Activated T-cell treated with anti-CD3 and anti-CD28 coated beads, Interleukin-2, amount 50 U/mL, for 72 hours (primary cell): ENCODE measurements at places on chromosomes 5 and 9.

GRCh38 chr9:110303133-110303532, 34.5 kb downstream of the TXNDC8 start:
- no peak for DNase-seq

- DNase-seq, result no peak
Measured at GRCh38 chr5:75306746-75307145, 30.3 kb upstream of the HMGCR start.

DNA sequence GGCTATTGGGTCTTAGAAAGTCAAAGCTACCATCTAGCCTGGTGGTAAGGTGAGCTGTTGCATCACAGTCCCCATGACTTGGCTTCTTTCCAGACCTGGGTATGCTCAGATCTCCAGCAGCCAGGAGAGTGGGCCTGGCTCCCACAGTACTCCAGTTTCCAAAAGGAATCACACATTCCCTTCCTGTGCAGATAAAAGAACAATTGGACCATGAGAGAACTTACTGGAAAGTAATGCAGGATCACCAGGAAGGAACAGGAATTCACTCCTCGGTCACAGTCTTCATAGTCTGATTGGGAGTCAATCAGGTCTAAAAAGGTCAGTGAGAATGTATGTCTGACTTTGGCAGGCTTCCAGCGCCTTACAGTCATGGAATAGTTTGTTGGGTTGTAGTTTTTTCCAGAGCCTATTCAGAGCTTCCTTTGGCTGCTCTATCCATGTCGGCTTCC, 47.8 kb upstream of the CD180 start:
- DNase-seq, result no peak

DNA sequence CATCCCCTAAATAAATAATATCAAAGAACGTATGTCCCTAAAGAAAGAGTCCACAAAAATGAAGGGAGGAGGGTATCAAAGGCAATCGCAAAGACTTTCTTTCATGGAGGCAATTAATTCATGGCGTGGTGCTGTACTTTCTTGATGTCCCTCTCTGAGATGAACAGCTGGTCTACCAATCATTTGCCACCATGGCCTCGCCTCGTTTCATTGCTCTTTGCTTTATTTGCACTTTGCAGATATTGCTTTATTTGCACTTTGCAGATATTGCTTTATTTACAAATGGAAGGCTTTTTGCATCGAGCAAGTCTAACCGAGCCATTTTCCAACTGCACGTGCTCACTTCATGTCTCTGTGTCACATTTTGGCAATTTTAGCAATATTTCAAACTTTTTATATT, 104.0 kb upstream of the PTCH1 start:
- no peak for DNase-seq

GRCh38 chr9:70979966-70980365, 141.5 kb downstream of the TRPM3 start:
- no peak for DNase-seq

GRCh38 chr9:13431692-13432091, 152.2 kb upstream of the MPDZ start:
- no peak for DNase-seq

- no peak for DNase-seq
Measured at GRCh38 chr9:127723444-127723843, 7.6 kb downstream of the TTC16 start.

- no peak for DNase-seq
Measured at GRCh38 chr9:135791431-135792267, 89.7 kb downstream of the KCNT1 start.

GRCh38 chr5:141496038-141496437, 7.2 kb downstream of the PCDHGC5 start:
- DNase-seq, result no peak

- no peak for DNase-seq
Measured at GRCh38 chr5:161863811-161864210, 15.9 kb downstream of the GABRA1 start.

GRCh38 chr5:169395136-169395535, 94.2 kb upstream of the SLIT3 start:
- no peak for DNase-seq

- no peak for DNase-seq
Measured at GRCh38 chr9:115628426-115628825, 510.5 kb upstream of the TNC start.

GRCh38 chr9:28389411-28389810, 816.1 kb upstream of the C9orf72 start:
- no peak for DNase-seq

DNA sequence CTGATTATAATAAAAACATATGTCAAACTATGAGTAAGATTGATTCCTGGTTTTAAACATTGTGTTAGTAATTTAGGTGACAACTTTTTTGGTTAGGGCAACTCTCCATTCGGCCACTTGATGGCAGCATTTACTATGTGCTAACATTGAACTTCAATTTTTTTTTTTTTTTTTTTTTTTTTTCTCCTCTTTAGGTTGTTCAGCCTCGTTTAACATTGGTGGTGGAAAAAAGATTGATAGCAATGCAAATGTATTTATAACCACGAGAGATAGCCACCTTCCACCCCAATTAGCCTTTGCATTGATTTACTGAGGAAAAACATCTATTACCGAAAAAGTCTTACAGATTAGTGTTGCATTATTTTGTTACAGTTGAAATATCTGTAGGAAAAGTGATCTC, 159.1 kb downstream of the CSNK1G3 start:
- peak; percentile 48 for DNase-seq

DNA sequence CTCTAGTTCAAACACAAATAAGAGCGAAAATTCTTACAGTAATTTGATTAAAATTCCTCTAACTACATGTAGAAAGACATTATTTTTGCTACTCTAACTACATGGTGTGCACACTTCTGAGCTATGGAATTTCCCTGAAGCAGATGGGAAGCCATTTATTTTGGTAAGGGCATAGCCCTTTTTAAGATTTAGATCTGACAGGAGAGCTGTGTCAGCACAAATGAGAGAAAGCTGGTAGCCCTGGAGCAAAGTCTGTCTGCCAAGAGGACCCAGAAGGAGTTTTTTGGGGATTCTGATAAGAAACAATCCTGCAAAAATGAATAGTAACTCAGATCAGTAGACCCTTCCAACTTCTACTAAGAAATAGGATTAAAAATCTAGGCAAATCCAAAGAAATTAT, 595.9 kb upstream of the MEF2C start:
- DNase-seq, result no peak

- DNase-seq, result no peak
Measured at GRCh38 chr5:8418049-8418426, 549.1 kb downstream of the MTRR start.

DNA sequence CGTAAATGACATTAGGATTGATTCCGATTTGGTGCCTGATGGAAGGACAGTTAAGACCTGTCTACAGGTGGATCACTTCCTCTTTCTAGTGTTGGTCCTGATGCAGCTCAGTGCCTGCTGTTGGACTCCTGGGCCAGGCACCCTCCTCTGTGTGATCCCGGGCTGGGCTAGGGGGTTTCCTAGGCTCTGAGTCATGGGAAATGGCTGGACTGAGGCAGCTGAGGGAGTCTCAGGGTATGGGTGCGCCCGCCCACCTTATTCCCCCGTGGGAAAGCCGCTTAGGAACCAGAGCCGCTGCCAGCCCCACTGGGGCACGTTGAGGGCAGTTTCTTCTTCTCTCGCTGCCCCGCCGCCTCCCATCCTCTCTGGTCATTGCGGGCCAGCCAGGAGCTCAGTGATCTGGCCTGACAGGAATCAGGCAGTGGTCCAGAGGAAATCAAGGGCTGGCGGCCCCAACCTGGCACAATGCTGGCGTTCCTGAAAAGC, 12.9 kb downstream of the TCF7 start:
- peak; percentile 60 for DNase-seq

- no peak for DNase-seq
Measured at GRCh38 chr5:16539169-16539666, 73.6 kb upstream of the ZNF622 start.

DNA sequence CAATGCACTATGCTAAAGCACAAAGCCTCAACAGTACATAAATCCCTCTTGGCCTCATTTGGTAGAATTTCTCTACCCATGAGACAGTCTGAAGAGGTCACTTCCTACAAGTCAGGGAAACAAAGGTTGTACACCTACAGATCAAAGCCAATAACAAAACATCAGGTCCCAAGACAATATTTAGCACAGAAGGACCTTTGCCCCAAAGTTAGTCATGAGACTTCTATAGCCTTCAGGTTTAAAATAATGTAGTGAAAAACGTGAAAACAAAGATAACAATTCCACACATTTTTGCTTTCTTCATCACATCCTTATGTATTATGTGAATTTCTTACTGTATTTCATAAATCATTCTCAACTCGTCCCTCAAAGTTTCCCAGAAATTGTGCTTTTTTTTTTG, 15.8 kb downstream of the AFF4 start:
- no peak for DNase-seq

DNA sequence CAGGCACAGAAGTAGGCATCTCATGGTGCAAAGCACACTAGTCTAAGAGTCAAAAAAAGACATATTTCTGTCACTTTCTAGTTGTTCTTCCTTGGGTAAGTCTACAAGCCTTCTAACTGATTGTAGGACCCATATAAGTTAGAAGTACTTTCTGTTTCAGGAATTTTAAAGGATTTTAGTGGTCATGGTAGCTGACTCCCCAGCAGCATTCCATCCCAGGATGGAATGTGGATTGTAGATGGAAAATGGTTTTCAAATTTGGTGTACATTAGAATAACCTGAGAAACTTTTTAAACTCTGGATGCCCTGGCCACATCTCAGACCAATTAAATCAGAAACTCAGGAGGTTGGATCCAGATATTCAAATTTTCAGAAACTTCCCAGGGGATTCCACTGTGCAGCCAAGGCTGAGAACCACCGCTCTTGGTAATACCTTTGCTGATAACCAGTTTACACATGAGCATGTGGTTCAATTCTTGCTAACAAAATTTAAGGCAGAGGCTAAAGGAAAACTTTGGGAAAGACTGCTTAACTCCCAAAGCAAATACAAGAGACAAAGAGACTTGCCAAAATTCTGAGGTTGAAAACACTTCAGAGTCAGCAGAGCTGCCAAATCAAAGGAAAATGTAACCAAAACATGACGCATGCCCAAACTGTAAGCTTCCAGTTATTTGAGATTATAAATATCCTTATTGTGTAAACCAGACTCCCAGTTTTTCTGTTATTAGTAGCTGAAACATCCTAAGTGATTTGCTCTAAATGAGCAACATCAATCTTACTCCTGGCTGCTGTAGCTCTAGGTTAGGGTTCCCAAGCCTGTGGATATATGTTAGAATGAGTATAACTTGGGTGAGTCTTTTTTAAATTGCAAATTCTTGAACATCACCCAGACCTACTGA, 145.4 kb upstream of the MTAP start:
- no peak for DNase-seq

DNA sequence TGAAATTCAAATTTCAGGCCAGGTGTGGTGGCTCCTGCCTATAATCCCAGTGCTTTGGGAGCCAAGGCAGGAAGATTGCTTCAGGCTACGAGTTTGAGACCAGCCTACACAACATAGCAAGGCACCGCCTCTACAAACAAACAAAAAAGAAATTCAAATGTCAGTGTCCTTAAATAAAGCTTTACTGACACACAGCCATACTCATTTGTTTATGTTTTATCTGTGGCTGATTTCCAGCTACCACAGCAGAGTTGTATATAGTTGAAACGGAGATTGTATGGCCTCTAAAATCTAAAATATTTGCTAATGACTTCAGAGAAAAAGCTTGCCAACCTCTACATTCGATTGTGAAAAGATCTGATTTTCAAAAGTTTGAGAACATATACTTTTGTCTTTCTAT, 15.4 kb downstream of the SHLD3 start:
- no peak for DNase-seq

- DNase-seq, result no peak
Measured at GRCh38 chr9:100640447-100641050, 62.7 kb downstream of the CAVIN4 start.

GRCh38 chr5:123965626-123966025, 453.6 kb downstream of the CSNK1G3 start:
- no peak for DNase-seq

DNA sequence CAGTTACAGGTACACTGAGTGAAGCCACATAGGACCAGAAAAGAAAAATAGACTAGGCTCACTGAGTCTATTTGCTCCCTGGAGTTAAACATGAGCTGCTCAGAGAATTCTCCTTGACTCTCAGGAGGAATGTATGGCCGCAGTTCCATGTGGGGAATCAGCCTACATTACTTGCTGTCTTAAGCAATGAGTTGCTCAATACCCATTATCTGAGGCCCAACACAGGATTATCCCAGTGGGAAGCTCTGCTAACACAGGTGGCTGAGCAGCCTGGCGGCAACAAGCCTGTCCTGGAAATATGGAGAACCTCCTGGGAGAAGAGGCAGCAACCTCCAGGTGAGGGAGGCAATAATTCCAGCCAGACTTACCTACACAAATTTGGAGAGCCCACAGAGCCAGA, 177.5 kb upstream of the NREP start:
- DNase-seq, result no peak
